ENCODE measurements at places on chromosomes 16 and 17.

DNA sequence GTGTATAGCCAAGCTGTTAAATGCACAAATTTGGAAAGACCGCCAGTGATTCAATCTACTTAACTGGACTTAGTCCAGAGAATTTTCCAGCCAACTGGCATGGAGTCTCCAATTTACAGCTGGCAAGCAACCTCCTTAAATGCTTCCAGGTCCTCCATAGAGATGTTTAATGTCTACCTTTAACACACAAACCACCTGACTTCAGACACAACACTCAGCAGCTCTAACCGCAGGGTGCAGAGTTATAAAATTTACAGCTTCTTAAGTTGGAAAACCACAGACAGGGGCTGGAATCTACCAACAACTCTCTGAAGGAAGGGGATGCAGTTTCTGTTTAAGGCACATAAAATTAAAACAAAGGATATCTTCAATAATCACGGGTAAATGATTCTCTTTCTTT is 106.9 kb downstream of the SYCE1L start:
- no peak overlapping the region for H3K4me3 ChIP-seq
- H3K27ac ChIP-seq: no peak overlapping the region
- no peaks in the 10 kb centered on the region for H3K27me3 ChIP-seq
- no peaks in the 10 kb centered on the region for H3K36me3 ChIP-seq
- no peaks in the 10 kb centered on the region for H3K4me1 ChIP-seq

GRCh38 chr17:45046537-45047125 is 4.8 kb downstream of the DCAKD start:
- H3K27me3 ChIP-seq: no peaks in the 10 kb centered on the region
- no peak for DNase-seq
- no peak overlapping the region for H3K4me3 ChIP-seq
- H3K4me1 ChIP-seq: peaks cover 51% of the 10 kb centered on the region
- peaks cover 5% of the 10 kb centered on the region for H3K36me3 ChIP-seq
- H3K27ac ChIP-seq: no peak overlapping the region

DNA sequence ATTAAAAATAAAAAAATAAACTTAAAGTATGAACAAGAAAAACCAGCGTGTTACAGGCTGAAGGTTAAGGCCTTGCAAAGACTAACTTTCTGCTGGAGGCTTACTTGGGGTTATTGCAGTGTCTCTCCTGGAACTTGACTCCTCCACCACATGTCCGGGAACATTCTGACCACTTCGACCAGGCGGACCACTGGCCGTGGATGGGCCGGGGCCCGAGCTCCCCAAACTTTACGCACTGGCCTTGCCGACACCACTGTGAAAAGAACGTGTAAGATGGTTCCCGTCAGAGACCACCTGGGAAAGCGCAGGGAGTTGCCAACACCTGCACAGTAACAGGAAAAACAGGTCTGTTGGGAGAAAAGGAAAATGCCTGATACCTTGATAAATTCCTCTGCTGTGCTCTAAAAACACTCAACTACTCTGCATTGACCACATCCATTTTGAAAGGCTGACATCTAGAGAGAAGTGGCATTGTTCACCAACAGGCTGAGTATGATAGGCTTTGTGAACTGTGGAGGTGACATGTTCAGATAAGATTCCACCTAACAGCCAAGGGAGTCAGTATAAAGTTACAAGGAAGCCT is 99.1 kb downstream of the ADAMTS18 start:
- H3K36me3 ChIP-seq: no peaks in the 10 kb centered on the region
- peaks cover under 1% of the 10 kb centered on the region for H3K27me3 ChIP-seq
- no peak overlapping the region for H3K4me3 ChIP-seq
- no peak overlapping the region for H3K27ac ChIP-seq

DNA sequence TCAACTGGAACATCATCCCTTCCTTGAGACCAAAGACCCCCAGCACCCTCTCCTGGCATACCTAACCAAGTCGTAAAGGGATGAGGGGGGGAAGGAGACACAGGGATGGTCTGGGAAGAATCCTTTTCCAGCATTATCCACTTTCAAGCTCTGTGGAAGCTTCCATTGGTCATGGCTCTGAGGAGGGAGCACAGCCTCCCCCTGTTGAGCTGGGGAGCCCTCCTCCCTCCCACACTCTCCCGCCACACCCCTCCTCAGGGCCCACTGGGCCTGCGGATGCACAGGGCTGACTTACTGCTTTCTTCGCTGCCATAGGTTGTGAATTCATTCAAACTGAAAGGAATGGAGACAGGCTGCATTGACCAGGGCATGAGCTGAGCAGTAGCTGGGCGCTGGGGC is 12.4 kb downstream of the CSF3 start:
- peaks cover 17% of the 10 kb centered on the region for H3K36me3 ChIP-seq
- H3K4me1 ChIP-seq: peaks cover 17% of the 10 kb centered on the region
- H3K4me3 ChIP-seq: no peak overlapping the region
- H3K27me3 ChIP-seq: no peaks in the 10 kb centered on the region
- no peak for DNase-seq

DNA sequence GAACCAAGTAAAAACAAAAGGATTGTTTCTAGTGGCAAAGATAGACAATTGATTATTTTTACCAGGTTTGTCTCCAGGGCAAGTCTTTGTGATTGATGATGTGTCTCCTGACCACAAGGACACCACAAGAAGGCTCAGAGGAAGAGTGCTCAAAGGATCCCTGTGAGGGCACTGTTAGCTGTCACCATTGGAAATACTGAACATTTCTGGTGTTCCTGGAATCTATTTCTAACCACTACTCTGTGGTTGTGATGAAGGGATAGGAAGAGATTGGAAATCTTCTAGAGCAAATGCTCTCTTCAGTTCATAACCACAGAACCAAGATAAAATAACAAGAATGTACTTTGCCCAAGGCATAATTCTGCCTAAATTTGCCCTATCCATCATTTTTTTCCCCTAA is 15.3 kb downstream of the RNF43 start:
- H3K4me3 ChIP-seq: no peak overlapping the region
- H3K27me3 ChIP-seq: no peaks in the 10 kb centered on the region
- no peaks in the 10 kb centered on the region for H3K36me3 ChIP-seq
- no peak for DNase-seq

DNA sequence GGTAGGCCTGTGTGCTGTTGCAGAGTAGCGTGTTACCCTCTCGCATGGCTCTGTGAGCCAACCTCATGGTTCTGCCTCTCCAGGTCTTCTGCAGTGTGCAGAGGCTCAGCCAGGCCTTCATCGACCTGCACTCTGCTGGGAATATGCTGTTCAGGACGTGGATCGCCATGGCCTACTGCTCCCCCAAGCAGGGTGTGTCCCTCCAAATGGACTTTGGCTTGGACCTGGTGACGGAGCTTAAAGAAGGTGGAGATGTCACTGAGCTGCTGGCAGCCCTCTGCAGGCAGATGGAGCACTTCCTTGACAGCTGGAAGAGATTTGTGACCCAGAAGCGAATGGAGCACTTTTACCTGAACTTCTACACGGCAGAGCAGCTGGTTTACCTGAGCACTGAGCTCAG is 75.8 kb upstream of the ENDOV start:
- H3K27me3 ChIP-seq: no peaks in the 10 kb centered on the region
- peak overlapping the region; percentile 44 for H3K27ac ChIP-seq
- H3K4me3 ChIP-seq: no peak overlapping the region

- no peaks in the 10 kb centered on the region for H3K36me3 ChIP-seq
- no peak for DNase-seq
- H3K27ac ChIP-seq: no peak overlapping the region
- no peaks in the 10 kb centered on the region for H3K4me1 ChIP-seq
- no peaks in the 10 kb centered on the region for H3K27me3 ChIP-seq
These were observed 1425.1 kb upstream of the CDH8 start for GRCh38 chr16:63461248-63461841.

DNA sequence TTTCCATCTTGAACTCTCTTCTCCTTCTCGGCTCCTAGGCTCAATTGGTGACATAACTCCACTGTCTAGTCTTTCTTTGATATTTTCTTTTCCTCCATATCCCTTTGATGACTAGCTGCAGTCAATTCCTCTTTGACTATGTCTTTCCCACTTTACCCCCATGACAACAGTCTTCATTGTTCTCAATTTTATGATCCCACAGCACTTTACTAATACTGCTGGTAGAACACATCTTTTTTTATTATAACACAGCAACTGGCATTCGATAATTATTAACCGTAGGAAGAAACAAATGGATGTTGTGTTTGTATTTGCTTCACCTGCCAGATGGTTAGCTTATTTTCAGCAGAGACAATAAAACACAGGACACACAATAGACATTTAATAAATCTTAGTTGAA is 1.3 kb downstream of the KRTAP3-3 start:
- no peak overlapping the region for H3K27ac ChIP-seq
- no peak for DNase-seq
- no peak overlapping the region for H3K4me3 ChIP-seq
- H3K4me1 ChIP-seq: no peaks in the 10 kb centered on the region
- peaks cover 4% of the 10 kb centered on the region for H3K36me3 ChIP-seq

DNA sequence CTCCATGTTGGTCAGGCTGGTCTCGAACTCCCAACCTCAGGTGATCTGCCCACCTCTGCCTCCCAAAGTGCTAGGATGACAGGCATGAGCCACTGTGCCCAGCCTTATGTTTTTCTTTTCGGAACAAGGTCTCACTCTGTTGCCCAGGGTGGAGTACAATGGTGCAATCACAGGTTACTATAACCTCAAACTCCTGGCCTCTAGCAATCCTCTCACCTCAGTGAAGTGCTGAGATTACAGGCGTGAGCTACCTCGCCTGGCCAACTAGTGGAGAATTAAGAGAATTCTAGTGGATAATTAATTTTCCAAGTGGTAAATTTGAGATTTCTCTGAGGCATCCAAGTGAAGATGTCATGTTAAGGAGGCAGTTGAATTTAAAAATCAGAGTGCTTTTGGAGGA is 2.9 kb upstream of the FBXO47 start:
- H3K4me1 ChIP-seq: peaks cover 13% of the 10 kb centered on the region
- H3K27ac ChIP-seq: no peak overlapping the region
- no peak for DNase-seq
- H3K36me3 ChIP-seq: no peaks in the 10 kb centered on the region
- no peaks in the 10 kb centered on the region for H3K27me3 ChIP-seq
- H3K4me3 ChIP-seq: no peak overlapping the region

DNA sequence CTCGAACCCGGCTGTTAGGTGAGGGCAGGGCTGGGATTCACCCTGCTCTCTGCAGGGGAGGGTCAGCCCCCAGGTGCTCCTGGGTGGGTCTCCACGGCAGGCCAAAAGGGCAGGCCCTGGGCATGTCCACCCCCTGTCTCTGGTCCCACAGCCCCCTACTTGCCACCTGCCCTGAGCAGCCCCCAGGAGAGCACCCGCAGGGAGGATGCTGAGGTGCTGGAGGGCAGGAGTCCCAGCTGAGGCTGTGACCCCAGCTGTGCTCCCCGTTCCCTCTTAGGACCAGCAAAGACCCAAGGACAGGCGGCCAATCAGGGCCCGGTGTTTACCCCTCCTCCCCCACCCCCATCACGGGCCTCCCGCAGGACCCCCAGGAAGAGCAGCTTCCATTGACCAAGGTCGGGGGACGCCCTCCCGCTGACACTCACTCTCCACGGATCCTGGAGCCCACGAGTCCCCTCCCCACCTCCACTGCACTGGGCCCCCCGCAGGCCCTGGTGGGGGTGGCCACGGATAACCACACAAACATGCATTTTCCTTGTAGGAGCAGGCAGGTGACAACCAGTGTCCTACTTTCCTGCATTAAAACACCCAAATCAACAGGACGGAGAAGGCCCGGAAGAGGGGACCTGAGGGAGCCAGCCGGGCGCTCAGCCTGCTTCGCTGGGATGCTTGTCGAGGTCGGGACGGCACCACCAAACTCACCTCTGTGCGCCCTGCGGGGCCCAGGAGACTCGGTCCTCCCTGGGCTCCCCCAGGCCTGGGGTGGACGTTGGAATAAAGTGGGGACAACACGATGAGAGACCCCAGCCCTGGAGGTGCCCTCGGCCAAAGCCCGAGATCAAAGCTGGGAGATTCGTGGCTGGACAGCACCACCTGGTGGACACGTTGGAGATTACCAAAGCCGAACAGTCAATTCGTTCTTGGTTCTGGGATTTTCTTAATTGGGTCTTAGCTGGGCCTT is 22.5 kb upstream of the ENPP7 start:
- H3K36me3 ChIP-seq: no peaks in the 10 kb centered on the region
- peak; percentile 47 for DNase-seq
- H3K27me3 ChIP-seq: no peaks in the 10 kb centered on the region

DNA sequence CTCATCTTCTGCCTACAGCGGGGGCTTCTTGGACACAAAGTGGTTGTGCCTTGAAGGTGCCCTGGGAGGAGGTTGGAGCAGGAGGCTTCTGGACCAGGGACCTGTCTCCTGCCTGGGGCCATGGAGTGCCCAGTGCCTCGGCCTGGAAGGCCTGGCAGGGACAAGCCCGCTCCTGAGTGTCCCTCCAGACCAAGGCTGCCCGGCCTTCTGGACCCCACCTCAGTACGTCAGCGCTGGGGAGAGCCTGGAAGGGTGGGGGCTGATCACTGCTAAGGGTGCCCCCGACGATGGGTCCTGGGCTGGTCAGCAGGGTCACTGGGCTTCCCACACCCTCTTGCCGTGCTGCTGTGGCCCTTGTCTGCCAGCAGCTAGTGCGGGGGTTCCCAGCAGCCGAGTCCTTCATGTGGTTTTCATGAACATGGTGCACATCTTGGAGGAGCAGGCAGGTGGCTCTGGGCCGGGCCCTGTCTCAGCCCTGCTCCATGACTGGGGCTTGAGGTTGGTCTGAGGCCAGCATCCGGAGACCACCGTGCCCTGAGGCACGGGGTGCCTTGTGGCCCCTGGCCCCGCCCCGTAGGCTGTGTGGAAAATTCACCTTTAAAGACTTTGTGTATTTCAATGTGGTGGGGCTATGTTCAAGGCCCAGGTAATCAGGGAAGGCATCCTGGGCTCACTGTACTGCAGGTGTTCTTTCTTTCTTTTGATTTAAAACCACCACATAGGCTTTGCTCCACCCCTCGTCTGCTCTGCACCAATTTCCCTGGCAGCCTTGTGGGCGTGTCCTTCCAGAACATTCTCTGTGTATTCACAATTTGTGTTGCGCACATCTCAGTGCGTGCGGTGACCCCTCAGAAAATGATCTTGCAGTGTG is 22.4 kb downstream of the MGRN1 start:
- H3K36me3 ChIP-seq: no peaks in the 10 kb centered on the region
- no peak for DNase-seq
- H3K27me3 ChIP-seq: no peaks in the 10 kb centered on the region
- H3K4me1 ChIP-seq: peaks cover 36% of the 10 kb centered on the region
- H3K4me3 ChIP-seq: no peak overlapping the region

- DNase-seq: no peak
- no peaks in the 10 kb centered on the region for H3K36me3 ChIP-seq
- no peak overlapping the region for H3K27ac ChIP-seq
These were observed 11.6 kb upstream of the CES4A start for GRCh38 chr16:66976746-66977145.

GRCh38 chr17:82583720-82584234 is 64.2 kb downstream of the FOXK2 start:
- H3K36me3 ChIP-seq: peaks cover 5% of the 10 kb centered on the region
- no peak for DNase-seq
- H3K4me1 ChIP-seq: no peaks in the 10 kb centered on the region
- H3K4me3 ChIP-seq: no peak overlapping the region

All from naive thymus-derived CD8-positive, alpha-beta T cell (primary cell).